ENCODE measurements at places on chromosomes 3 and 15. TPM values are rescaled to one million over a fixed set of nuclear protein-coding genes. Genes with fewer than 3 reads are reported as not detected.

DNA sequence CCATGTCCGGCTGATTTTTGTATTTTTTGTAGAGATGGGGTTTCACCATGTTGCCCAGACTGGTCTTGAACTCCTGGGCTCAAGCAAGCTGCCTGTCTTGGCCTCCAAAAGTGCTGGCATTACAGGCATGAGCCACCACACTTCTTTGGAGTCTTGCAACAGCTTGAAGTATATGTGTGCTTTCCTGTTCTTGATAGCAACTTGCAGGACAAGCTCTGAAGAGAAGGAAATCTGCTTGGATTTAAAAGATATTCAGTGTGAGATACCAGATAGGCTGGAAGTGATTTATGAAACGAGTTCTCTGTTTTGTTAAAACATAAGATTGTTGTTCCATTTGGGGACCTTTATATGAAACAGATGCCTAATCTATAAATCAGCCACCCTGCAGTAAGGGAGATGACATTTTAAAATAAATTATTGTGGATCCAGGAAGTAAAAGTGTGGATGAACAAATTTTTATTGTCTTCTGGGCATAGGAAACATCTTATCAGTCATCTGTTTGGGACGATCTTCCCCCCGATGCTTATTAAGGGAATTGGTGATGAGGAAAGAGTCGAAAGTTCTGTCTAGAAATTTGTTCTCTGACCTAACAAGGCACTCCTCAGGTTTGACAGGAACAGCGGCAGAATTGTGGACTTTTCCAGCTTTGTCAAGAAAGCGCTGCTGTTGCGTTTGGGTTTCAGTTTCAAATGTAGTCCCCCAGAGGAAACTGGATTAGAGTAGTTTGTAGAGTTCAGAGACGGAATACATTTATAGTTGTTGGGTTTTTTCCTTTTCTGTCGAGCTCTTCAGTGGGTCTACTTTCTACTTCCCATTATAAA lies 53.7 kb upstream of the MAGI1 start:
- no peak overlapping the region for H3K27ac ChIP-seq
- H3K4me1 ChIP-seq, result no peaks in the 10 kb centered on the region
- H3K27me3 ChIP-seq, result no peaks in the 10 kb centered on the region
- DNase-seq, result no peak
- no peaks in the 10 kb centered on the region for H3K36me3 ChIP-seq
- no peak overlapping the region for H3K4me3 ChIP-seq

GRCh38 chr15:39752246-39752645 lies 30.4 kb downstream of the FSIP1 start:
- no peaks in the 10 kb centered on the region for H3K4me1 ChIP-seq
- H3K36me3 ChIP-seq, result no peaks in the 10 kb centered on the region
- no peak overlapping the region for H3K27ac ChIP-seq
- no peak for DNase-seq
- H3K27me3 ChIP-seq, result no peaks in the 10 kb centered on the region
- no peak overlapping the region for H3K4me3 ChIP-seq

The RARB gene
- not detected for total RNA-seq

The AMIGO3 gene
- total RNA-seq, result 1.8 TPM

The CYP1A2 gene
- total RNA-seq, result not detected

The RPL14 gene
- 3,320 TPM for total RNA-seq

- H3K4me3 ChIP-seq, result no peak overlapping the region
- DNase-seq, result no peak
- no peaks in the 10 kb centered on the region for H3K36me3 ChIP-seq
- no peaks in the 10 kb centered on the region for H3K4me1 ChIP-seq
- no peak overlapping the region for H3K27ac ChIP-seq
Measured at GRCh38 chr3:25350725-25351114, 77.3 kb upstream of the RARB start.

GRCh38 chr3:176430244-176431037 lies 766.8 kb downstream of the TBL1XR1 start:
- no peaks in the 10 kb centered on the region for H3K27me3 ChIP-seq
- no peak for DNase-seq
- no peak overlapping the region for H3K4me3 ChIP-seq

GRCh38 chr3:50816894-50817293 lies 142.2 kb downstream of the DOCK3 start:
- H3K36me3 ChIP-seq, result no peaks in the 10 kb centered on the region
- H3K27ac ChIP-seq, result no peak overlapping the region
- DNase-seq, result no peak
- no peaks in the 10 kb centered on the region for H3K27me3 ChIP-seq
- H3K4me1 ChIP-seq, result no peaks in the 10 kb centered on the region

The SAXO2 gene
- total RNA-seq, result 1.6 TPM

The CCR2 gene
- total RNA-seq, result 31.4 TPM

DNA sequence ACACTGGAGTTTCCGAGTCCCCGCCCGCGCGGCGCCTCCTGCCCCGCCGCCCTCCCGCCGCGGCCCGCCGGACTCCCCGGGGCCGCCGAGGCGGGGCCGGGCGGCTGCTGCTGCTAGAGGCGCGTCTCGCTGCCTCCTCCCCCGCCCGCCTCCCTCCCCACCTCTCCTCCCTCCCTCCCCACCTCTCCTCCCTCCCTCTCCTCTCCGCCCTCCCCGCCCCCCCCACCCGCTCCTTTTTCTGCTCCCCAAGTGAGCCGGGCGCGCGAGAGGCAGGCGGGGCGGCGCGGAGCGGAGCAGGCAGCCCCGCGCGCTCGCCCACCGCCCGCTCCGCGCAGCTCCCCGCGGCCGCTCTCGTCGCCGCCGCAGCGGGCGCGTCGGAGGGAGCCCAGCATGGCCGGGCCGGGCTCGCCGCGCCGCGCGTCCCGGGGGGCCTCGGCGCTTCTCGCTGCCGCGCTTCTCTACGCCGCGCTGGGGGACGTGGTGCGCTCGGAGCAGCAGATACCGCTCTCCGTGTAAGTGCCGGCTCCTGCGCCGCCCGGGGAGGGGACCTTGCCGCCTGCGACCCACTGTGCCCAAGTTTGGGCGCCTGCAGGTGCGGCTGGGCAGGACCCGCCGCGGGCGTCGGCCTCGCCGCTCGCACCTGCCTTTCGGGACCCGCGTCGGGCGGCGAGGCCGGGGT lies at the start of gene CACNA2D3:
Gene CACNA2D3, plus strand, starts transcription at position 229 of the 679 bp plus-strand sequence.
- H3K36me3 ChIP-seq, result no peaks in the 10 kb centered on the region
- H3K27ac ChIP-seq, result no peak within 1 kb of the TSS
- H3K27me3 ChIP-seq, result no peaks in the 10 kb centered on the region
- no peaks in the 10 kb centered on the region for H3K4me1 ChIP-seq
- DNase-seq, result no peak

DNA sequence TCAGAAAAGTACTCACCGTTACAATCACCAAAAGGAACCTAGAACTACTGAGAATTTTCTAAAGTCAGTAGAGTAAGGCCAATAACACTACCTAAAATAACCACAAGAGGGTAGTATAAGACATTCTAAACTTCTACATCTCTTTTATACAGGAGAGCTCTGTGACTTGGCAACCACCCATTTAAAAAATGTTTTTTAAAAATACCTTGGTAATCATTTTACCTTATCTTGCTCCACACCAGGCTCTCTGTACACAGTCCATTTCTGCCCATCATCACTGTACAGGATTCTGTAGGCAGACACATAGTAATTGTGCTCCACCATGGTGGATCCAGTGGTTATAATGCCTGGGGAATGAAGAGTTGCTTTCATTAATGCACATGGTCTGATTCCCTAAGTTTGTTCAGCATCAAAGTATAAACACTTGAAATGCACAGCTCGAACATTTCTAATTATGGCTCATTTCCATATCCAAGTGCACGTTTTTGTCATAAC lies 54.5 kb downstream of the ST3GAL6 start:
- no peaks in the 10 kb centered on the region for H3K27me3 ChIP-seq
- no peaks in the 10 kb centered on the region for H3K36me3 ChIP-seq
- H3K4me1 ChIP-seq, result no peaks in the 10 kb centered on the region

DNA sequence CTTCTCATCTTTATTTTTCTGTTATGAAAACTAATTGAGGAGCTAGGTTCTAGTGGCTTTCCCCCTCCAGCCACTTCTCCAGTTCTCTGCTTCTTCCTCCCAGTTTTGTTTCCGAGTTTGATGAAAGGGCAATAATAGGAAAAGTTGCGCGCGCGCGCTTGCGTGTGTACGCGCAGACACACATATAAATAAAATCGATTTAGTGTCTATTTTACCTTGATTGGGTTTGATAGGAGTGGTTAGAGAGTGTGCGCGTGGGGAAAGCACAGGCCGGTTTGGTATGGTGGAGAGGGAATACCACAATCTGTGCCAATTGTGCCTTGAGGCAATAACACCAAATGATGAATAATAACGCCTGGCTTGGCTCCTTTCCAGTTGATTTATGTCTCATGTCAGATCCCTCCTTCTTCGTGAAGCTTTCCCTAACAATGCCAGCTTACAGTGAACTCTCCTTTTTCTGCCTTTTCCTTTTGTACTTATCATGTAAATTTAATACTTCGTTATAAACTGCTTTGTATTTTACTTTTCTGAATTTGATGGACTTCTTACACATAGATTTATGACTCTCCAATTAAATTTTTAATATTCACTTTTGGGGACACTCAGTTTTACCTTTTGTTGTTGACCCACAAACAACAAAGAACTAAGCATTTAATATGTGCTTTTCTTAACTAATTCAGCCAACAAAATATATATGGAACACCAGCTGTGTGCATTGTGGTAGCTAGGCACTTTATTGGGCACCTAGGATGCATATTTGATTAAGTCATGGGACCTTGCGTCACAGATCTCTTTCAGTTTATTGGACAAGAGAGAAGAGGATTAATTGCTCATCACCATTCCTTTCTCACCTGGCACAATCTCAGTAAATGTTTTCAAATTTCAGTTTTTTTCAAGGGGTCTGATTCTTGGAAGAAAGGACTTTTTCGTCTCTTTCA lies 1.7 kb downstream of the TIPARP start:
- H3K4me3 ChIP-seq, result peak overlapping the region; percentile 93
- peak overlapping the region; percentile 85 for H3K27ac ChIP-seq
- no peak for DNase-seq
- H3K4me1 ChIP-seq, result peaks cover 36% of the 10 kb centered on the region

GRCh38 chr3:31978553-31978952 lies 2.5 kb downstream of the OSBPL10 start:
- no peaks in the 10 kb centered on the region for H3K36me3 ChIP-seq
- no peak overlapping the region for H3K27ac ChIP-seq
- no peak for DNase-seq
- H3K4me3 ChIP-seq, result no peak overlapping the region

The PRSS50 gene
- not detected for total RNA-seq

DNA sequence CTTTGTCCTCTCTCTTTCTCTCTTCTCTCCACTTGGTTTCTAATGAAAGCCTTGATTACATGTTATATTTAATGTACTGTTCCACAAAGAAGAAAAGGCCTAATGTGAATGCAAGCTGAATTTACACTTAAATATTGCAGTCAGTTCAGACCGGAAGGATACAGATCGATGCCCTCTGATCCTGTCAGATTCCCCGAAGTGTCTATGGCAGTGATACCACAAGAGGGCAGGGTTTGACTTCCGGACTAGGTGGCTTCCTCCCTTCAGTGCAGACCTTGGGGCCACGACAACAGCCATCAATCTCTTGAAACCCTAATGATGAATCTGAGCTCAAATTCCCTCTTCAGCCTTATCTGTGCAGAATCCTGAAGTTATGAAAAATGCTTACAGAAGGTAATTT lies 29.5 kb downstream of the AGTR1 start:
- no peak for DNase-seq
- no peaks in the 10 kb centered on the region for H3K27me3 ChIP-seq
- no peak overlapping the region for H3K4me3 ChIP-seq
- no peaks in the 10 kb centered on the region for H3K36me3 ChIP-seq

DNA sequence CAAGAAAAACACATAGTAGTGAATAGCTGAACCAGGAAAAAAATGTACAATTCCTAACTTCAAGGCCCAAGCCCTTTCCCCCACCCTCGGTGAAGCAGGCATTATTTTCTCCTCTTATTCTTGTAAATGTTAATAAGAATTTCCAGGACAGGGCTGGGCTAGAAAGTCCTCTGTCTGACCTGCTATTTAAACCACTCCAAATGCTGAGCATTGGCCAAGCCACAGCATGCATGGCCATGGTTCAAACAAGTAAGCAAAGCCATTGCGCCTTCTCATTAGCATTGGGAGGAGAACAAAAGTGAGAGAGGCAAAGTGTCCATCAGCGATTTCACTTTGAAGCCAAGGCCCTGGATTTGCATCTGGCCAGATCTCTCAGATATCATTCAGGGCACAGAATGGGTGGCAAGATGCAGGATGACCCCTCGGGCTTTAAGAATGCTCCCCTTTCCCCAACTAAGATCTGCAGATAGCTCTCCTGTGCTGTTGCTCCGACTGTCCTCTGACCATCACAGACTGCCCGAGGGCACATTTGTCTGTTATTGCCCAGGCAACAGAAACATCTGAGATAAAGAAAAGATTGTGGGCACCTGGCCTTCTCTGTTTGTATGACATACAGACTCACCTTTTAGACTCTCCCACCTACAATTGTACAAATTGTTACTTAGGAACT lies 46.3 kb downstream of the CEMIP start:
- no peaks in the 10 kb centered on the region for H3K4me1 ChIP-seq
- H3K27ac ChIP-seq, result no peak overlapping the region
- H3K36me3 ChIP-seq, result no peaks in the 10 kb centered on the region

DNA sequence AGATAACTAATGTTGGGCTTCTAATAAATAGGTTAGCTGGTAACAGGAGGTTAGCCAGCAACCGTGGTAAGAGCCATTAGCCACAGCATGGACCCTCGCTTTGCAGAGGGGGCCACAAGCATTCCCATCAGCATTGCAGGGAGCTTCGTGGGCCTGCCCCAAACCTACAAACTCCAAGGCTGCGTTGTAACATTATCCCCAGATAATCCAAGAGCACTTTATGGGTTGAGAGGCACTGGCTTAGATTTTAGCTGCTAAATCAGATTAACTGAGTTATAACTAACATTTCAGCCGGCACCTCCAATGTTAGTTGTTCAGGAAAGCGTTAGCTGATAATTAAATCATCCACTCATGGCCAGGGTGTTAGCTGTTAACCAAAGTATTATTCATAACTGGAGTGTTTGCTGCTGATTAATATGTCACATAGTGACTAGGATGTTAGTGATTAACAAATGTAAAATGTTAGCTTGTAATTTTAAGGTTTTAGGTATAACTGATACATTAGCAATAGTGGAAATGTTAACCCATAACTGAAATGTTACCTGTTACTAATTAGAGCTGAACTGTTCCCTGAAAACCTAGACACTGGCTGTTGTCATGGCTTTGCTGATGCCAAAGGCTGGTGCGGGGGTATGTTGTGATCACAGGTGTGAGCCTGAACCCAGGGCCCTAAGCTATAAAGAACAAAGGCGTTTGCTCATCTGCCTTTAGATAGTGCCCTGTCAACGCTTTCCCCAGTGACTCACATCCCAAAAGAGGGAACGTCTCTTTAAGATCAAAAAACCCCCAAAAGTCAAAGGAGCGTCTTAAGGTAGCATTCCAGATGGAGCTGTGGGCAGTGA lies 56.2 kb downstream of the SLC6A6 start:
- no peak for DNase-seq
- no peaks in the 10 kb centered on the region for H3K36me3 ChIP-seq
- no peak overlapping the region for H3K4me3 ChIP-seq
- no peak overlapping the region for H3K27ac ChIP-seq
- no peaks in the 10 kb centered on the region for H3K27me3 ChIP-seq
